ENCODE measurements at places on chromosomes 6 and 20.

DNA sequence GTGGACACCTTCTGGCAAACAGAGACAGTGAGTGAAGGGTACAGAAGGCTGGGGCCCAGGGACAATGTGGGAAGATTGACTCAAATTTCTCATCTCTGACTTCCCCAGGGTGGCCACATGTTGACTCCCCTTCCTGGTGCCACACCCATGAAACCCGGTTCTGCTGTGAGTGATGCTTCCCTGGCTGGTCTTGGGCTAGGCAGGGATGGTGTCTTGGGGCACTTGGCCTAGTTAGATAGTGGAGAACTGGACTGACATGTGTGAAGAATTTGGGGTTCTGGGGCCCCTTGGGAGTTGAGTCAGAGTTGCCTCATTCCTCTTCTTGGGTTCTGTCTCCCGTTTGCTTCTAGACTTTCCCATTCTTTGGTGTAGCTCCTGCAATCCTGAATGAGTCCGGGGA is 34.2 kb downstream of the GSS start:
- no peak for DNase-seq

GRCh38 chr6:143333081-143333480 is 117.4 kb downstream of the ADAT2 start:
- no peak for DNase-seq

DNA sequence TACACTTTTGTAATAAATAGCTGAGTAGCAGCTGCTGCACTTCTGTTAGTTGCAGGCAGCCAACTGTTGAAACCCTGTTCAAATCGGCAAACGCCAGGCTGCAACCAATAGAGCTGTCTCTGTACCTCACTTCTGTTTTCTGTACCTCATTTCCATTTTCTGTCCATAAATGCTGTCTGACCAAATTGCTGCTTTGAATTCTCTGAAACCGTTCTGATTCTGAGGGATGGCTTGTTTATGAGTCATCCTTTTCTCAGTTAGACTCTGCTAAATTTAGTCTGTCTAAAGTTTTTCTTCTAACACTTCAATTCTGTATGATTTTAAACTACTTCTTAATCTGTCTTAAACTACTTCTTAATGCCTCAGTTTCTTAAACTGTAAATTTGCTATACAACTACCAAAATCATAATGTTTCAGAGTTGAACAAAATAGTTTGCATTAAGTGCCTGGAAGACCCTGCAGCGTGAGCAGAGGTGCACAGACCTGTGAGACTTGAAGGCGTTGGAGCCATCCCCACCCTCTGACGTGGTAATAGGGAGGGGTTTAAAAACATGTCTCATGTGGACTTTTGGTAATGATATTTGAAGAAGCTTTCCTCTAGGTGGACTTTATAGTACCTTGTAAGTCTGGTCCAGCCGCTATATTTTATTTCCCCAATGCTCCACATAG is 9.6 kb downstream of the BTNL2 start:
- no peak for DNase-seq

- no peak for DNase-seq
Observed at GRCh38 chr6:143608906-143609305, 68.9 kb upstream of the PHACTR2 start.

DNA sequence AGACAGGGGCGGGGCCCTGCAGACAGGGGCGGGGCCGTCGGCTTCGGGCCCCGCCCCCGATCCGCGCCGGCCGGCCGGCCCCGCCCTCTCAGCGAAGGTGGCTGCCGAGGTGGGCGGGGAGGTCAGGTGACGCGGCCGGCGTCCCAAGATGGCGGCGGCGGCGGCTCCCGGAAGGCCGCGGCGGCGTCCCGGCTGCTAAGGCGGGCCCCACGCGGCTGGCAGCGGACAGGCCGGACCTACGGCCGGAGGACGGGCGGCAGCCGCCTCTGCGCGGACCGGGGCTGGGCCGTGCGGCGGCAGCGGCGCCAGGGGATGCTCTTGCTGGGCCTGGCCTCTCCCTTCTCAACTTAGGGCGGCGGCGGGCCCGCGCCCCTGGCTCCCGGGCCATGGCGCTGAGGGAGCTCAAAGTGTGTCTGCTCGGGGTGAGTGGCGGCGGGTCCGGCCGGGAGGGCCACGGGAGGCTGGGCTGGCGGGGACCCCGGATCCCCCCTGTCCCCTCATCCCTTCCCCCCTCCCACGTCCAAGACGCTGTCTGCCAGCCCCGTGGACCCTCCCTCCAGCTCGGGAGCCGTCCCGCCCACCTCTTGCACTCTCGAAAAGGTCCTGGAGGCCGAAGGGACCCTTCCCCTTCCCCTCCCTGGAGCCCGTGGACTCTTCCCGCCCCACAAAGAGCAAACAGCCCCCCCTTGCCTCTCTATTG is at the start of gene RAB22A:
TSS of gene RAB22A (plus strand) at position 125 of the 700 bp plus-strand sequence. CDS start at position 387, 262 bp downstream.
- no peak for DNase-seq

DNA sequence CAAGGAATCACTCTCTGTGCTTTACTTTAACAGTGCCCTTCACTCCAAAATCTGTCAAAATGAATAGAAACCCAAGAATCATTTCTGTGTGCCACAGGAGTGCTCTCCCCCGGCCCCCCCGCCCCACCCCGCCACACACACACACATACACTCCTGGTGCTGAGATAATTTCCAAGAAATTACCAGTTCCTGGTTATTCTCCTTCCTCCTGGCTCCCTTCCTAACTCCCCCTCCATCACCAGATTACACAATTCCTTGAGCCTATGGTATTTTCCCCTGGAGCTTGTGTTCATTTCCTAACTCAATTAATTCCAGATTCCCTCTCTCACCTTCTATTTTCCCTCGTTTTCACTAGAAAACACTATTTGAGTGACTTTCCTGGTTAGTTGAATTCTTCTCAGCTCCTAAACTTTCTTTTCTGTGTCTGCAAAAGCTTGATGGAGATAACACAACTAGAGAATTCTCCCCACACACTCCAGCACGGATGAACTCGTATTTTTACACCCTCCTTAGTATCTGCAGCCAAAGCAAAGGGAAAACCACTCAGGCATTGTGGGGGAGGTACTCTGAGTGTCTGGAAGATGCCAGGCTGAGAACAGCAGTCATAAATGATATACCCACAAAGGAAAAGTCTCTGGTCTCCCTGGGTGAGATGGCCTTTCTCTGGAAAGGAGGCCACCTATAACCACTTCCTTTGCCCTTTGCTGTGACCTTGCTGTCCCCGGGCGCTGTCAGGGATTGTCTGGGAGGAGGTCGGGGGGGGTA is 1.9 kb upstream of the SLC24A3 start:
- DNase-seq: no peak

GRCh38 chr6:9537381-9537780 is 877.5 kb downstream of the TFAP2A start:
- no peak for DNase-seq

- no peak for DNase-seq
Observed at GRCh38 chr6:31586008-31586407, at the start of gene LST1. TSS of gene LST1 (plus strand) at chr6:31586277. CDS start at chr6:31587300, 1,023 bp downstream.

DNA sequence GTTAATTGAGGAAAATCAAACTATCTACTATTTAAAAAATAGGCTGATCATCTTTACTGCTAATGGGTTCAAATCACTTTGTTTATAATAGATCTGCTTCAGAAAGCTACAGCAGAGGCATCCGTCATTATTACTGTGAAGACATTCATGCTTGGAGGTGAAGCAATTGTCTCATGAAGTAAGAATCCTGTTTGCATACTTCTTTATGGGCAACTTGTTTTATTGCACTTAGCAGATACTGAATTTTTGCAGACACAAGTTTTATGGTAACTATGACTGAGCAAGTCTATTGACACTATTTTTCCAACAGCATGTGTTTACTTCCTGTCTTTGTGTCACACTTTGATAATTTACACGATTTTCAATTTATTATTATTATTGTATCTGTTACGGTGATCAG is 573.9 kb downstream of the RFPL4B start:
- DNase-seq: no peak

DNA sequence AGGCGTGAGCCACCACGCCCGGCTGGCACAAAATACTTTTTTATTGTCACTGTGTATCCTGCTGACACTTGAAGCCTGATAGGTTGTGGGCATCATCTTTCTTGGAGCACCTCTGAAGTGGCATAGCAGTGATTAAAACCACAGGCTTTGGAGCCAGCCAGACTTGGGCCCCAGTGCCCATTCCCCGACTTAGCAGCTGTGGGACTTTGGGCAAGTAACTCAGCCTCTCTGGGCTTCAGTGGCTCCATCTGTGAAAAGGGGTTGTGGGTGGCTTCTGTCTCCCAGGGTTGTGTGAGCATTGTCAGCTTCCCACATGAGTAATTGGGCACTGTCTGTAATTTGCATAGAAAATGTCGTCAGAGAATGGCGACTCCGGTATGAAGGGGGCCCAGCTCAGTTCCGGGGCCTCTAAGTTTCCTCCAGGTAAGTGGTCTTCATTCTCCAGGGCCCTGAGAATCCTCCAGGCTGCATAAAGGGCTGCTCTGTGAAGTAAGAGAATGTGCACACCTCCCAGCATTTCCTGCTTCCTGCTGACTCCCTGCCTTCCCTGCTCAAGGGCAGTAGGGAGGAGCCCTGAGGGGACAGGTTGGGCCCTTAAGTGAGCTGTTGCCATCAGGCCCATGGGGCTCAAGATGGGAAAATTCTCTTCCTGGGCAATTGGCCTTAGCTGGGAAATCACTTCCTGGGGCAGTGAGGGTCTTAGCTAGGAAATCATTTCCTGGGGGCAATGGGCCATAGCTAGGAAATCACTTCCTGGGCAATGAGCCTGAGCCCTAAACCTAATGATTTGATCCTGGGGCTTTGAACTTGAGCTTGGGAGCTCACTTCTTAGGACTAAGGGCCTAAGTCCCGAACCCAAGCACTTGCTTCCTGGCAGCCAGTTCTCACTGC is 27.2 kb downstream of the ARHGAP40 start:
- DNase-seq: no peak

DNA sequence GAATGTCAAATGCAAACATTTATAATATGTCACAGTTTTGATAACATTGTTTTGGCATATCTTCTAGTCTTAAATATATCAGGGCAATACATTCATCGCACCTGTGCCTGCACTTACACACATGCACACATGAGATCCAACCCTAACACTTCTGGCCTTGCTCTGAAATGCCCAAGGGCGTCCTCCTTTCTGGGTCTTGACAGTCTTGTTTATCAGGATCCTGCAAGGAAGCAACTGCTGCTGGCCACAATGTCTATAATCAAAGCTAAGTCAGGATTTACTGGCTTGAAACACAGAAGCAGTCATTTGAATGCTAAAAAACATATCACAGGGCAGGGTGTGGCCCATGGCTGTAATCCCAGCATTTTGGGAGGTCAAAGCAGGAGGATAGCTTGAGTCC is 32.9 kb upstream of the FAM50B start:
- no peak for DNase-seq

DNA sequence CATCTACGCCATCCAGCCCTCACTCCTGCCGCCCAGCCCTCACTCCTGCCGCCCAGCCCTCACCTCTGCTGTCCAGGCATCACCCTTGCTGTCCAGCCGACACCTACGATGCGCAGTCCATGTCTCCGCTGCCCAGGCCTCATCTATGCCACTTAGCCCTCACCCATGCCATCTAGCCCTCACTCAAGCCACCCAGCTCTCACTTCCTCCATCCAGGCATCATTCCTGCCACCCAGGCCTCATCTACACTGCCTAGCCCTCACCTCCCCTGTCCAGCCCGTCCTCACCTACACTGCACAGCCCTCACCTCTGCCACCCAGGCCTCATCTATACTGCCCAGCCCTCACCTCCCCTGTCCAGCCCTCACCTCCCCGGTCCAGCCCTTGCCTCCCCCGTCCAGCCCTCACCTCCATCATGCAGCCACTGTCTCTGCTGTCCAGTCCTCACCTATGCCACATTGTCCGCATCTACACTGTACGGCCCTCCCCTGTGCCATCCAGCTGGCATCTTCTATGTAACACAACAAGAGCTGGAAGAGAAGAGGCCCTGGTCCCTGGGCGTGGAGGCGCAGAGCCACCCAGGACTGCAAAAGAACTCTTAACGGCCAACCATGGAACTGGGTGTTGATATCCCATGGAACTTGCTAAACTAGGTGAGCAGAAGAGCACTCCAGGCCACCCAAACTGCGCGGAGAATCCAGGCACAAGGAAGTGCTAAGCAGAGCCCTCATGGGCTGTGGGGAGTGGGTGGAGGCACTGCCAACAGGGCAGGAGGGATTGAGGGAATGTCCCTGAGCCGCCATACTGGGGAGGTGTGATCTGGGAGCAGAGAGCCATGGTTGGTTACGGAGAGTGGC is 31.0 kb downstream of the RNASET2 start:
- DNase-seq: no peak

DNA sequence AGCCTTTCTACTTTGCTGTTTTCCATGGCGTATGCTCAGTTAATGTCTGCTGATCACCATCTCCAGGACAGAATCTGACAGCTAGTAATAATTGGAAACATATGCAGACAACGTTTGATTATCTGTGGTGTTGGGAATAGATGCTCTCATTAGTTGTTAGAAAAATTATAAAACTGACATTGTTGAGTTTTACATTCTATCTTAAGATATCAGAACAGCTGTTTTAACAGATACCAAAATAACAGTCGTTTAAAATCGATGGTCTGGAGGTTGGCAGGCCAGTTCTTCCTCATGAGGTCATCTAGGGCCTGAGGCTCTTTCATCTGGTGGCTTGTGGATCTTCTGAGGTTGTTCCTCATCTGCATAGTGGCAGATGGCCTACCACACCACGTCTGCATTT is 137.6 kb downstream of the AIG1 start:
- DNase-seq: no peak

DNA sequence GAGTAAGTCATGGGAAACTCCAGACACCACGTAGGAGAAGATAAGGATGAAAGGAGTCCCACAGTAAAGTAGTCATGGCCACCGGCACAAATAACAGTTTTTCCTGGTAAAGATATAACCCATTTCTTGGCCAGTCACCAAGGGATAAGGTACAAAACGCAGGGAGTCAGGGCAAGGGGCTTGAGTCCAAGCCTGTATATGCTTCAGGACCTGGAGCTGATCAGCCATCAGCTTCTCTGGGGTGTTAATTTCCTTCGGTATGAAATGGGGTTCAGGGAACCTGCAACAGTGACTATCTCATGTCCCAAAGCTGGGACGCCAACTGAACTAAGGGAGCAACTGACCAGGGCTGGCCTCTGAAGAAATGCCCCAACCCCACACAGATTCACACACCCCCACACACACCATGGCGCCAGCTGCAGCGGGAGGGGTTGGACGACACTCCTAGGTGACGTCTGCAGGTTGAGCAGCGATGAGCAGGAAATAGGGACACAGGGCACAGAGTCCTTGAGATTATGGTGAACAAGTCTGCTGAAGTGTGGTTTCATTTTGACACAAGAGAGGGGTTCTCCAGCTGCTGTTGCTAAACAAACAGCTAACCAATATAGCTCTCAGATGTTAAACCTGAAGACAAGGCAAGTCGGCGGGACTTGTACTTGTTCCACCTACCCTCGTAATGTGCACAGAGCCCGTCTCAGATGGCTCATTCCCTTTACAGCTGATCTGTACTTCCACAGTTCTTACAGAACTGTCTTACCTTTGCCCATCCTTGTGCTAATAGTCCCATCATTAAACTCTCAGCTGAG is 7.4 kb upstream of the ADTRP start:
- no peak for DNase-seq

- DNase-seq: no peak
Observed at GRCh38 chr6:13764996-13765395, 49.4 kb downstream of the MCUR1 start.

- no peak for DNase-seq
Observed at GRCh38 chr20:4045741-4046140, 30.4 kb upstream of the RNF24 start.

GRCh38 chr6:31968791-31969711 is 2.9 kb downstream of the DXO start:
- no peak for DNase-seq

All from urinary bladder (tissue), 4 donors.